Retina (tissue), 1 donor: ENCODE measurements at places on chromosomes 16 and 17.
A peak's percentile ranks its signal among the peaks of the same experiment; 100 is the strongest.

GRCh38 chr16:16033208-16033717, 83.8 kb downstream of the ABCC1 start:
- no peak for DNase-seq

DNA sequence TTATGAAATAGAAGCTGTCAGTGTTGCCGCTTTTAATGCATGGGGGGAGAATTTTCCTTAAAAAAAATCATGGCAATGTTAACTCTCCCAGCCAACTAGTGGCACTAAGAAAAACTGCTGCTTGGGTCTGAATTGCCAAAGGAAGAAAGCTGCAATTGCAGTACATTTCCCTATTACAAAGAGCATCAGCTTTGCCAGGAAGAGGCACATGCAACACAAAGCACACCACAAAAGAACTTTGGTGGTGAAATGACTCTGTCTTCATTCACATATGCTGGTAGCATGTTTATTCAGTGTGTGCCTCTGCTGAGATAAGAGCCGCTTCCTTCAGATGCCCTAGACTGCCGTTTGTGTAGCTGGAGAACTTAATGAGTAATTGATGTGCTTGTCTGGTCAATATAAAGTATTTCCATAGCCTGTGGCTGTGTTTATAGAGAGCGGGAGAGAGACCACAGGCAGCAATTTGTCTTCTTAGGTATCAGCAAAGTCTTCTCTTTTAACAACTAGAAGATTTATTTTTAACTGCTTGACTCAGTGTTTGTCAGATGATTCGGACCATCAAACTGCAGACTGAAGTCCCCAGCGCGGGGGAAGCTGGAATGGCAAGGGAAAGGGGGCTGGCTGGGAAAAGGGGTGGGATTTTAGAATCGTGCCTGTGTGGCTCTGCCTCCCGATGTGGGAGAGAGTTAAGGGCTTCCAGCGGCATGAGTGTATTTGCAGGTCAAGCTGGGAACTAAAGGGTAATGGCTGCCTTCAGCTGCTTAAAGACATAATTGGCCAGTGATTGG, 115.1 kb downstream of the MRTFB start:
- DNase-seq: peak; percentile 65

DNA sequence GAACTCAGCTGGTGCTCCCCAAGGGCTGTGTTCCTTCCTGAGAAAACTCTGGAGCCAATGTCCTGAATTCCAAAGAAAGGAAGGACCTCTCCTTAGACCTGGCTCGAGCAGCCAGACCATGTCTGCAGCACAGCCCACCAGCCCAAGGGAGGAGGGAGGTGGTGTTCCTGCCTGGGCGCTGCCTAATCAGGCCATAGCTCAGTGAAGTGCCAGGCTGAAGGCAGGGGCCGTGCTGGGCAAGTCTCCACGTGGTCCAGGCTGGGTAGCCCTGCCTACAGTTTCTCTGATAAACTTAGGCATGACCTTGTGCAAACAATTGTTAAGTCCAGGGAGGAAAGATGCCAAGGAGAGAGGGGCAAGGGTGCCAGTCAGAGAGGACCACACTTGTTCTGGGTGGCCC, 76.8 kb downstream of the MPRIP start:
- DNase-seq: no peak

DNA sequence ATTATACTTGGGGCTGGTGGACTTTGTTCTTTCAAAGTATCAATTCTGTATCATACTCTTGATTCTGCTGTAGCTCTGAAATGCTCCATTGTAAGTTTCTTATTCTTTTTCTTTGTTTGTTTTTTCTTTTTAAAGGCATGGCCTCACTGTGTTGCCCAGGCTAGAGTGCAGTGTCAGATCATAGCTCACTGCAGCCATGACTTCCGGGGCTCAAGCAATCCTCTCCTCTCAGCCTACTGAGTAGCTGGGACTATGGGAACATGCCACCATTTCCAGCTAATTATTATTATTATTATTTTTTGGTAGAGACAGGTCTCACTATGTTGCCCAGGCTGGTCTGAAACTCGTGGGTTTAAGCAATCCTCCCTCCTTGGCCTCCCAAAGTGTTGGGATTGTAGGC, 38.9 kb upstream of the METTL9 start:
- DNase-seq: no peak

GRCh38 chr16:14672403-14672971, 21.6 kb downstream of the PLA2G10 start:
- no peak for DNase-seq

DNA sequence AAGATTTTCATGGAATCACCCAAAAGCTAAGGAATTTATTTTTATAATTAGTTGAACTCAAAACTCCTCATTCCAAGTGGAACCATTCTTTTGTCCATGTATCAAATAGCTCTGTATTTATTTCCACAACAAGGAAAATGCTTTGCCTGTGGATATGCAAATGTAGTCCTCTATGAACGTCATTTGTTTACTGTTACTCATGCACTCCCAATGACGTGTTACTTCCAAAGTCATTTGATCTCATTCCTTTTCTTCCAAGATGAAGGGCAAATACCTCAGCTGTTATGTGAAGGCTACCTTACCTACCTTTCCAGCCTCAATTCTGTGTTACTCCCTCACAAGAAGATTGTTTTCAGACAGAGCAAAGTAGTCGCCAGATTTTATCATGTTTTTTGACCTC, 83.7 kb downstream of the ITFG1 start:
- DNase-seq: no peak

GRCh38 chr16:80105160-80105559, 435.6 kb upstream of the DYNLRB2 start:
- DNase-seq: no peak

GRCh38 chr17:67011527-67012175, 32.7 kb upstream of the CACNG1 start:
- DNase-seq: no peak

- no peak for DNase-seq
Measured at GRCh38 chr16:78638371-78638770, 538.9 kb downstream of the WWOX start.

DNA sequence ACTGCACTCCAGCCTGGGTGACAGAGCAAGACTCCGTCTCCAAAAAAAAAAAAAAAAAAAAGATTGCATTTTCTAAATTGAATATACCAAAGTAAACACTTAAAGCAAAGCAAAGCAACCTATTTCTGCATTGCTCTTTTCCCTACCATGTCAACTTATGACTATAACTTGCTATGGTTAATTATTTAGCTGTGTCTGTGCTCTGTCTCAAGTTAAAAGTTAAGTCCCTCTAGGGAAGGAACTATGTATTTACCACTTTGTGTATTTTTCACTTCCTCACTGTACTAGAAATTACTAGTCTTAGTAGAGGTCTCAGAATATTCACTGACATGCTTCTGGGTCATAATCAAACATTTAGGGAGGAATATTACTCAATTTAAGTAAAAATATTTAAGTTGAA, 711.7 kb upstream of the SOX9 start:
- DNase-seq: no peak
